ENCODE measurements at places on chromosomes 13 and 19. TPM values are rescaled to one million over a fixed set of nuclear protein-coding genes. Genes with fewer than 3 reads are reported as not detected.

ZNF470 gene
- total RNA-seq, result 18.2 TPM

- DNase-seq, result no peak
Measured at GRCh38 chr13:114303700-114304327, 10.5 kb upstream of the CHAMP1 start.

DNA sequence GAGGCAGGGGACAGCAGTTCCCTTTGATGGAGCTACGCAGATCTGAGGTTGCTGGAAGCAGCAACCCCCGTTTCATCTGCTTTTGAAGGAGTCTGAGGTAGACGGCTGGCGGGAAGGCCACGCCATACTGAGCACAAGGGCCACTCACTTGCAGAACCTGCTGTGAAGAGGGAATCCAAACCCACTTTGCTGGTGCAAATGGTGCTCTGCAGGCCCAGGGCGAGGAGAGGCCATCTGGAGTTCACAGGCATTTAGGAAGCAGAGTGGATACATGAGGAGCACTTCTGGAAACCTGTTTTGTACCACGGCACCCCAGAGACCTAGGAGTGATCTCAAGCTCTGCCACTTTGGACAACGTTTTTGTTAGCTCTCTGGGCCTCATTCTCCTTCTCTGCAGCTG is 227.8 kb downstream of the UQCRFS1 start:
- DNase-seq, result no peak

GRCh38 chr19:46076031-46076880 is 35.5 kb upstream of the IGFL4 start:
- no peak for DNase-seq

- DNase-seq, result no peak
Measured at GRCh38 chr19:1073063-1073955, 6.3 kb downstream of the ARHGAP45 start.

GRCh38 chr13:46844431-46844830 is 47.5 kb upstream of the ESD start:
- DNase-seq, result no peak

GRCh38 chr13:102504002-102504401 is 92.8 kb upstream of the TPP2 start:
- DNase-seq, result no peak

- DNase-seq, result no peak
Measured at GRCh38 chr19:51664131-51664530, 17.5 kb upstream of the SIGLEC14 start.

DNA sequence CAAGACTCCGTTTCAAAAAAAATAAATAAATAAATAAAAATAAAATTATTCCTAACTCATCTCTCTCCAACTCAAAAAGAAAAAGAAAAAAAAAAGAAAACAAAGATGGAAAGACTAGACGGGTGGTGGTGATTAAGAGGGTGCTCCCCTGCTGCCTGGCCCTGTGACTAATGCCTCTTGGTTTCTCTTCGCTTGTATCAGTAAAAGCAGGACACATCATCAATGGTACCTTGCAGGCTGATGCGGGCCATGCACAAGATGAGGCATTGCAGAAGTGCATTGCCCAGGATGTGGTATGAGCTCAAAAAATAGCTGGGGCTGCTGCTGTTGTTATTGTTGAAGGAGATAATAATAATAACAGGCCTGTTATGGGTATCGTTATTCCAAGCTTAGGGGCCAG is 14.6 kb downstream of the ACER1 start:
- DNase-seq, result no peak
